Activated T-cell treated with anti-CD3 and anti-CD28 coated beads, Interleukin-2, amount 50 U/mL, for 4 hours (primary cell): ENCODE measurements at places on chromosomes 6 and 20. TPM values are rescaled to one million over a fixed set of nuclear protein-coding genes. Genes with fewer than 3 reads are reported as not detected.

The GJA10 gene
- total RNA-seq = not detected

The PACRG gene
- not detected for total RNA-seq

The HSPA12B gene
- not detected for total RNA-seq

The F13A1 gene
- total RNA-seq = 0.14 TPM

The RPP40 gene
- 29.7 TPM for total RNA-seq

The TMX4 gene
- total RNA-seq = 19.8 TPM

The MOCS1 gene
- 1.2 TPM for total RNA-seq

The TREML4 gene
- not detected for total RNA-seq
